Spinal cord (tissue), 10 donors: ENCODE measurements at places on chromosomes 12 and 14. TPM values are rescaled to one million over a fixed set of nuclear protein-coding genes. Genes with fewer than 3 reads are reported as not detected.

DNA sequence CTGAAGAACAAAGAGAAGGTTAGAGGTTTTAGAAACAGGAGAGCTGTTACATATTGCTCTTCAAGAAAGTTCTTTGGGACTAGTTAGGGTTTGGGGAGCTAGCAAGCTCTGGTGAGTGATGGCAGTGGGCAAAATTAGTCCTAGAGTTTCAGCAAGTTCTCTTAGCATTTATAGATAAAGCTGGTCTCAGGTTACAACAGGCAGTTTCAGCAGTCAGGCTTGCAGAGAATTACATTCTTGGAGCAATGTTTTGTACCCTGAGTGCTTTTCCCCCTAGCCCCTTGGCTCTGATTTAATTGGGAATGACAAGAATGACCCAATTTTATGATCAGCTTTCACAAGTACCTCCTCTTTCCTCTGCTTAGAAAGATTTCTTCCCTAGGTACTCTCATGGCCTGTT lies 21.4 kb upstream of the EID3 start:
- no peaks in the 10 kb centered on the region for H3K36me3 ChIP-seq
- no peak overlapping the region for H3K27ac ChIP-seq
- DNase-seq: no peak

DNA sequence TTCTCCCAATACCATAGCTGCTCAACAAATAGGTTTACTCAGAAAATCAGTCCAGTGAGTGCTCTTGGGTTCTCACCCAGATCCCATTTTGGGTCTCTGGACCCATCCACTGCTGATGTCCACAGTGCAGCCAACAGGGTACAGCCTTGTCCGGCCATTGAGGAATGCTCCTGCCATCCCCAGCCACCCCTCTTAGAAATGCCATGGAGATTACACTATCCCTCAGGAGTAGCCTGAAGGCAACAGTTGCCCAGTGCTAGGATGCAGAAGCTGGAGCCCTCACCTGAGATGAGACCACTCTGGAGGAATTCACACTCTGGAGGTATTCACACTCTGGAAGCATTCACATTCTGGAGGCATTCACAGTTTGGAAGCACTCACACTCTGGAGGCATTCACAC lies 958.8 kb upstream of the TMEM132C start:
- no peak overlapping the region for H3K4me3 ChIP-seq
- H3K27me3 ChIP-seq: no peaks in the 10 kb centered on the region
- DNase-seq: no peak
- H3K4me1 ChIP-seq: no peaks in the 10 kb centered on the region
- no peak overlapping the region for H3K27ac ChIP-seq

DNA sequence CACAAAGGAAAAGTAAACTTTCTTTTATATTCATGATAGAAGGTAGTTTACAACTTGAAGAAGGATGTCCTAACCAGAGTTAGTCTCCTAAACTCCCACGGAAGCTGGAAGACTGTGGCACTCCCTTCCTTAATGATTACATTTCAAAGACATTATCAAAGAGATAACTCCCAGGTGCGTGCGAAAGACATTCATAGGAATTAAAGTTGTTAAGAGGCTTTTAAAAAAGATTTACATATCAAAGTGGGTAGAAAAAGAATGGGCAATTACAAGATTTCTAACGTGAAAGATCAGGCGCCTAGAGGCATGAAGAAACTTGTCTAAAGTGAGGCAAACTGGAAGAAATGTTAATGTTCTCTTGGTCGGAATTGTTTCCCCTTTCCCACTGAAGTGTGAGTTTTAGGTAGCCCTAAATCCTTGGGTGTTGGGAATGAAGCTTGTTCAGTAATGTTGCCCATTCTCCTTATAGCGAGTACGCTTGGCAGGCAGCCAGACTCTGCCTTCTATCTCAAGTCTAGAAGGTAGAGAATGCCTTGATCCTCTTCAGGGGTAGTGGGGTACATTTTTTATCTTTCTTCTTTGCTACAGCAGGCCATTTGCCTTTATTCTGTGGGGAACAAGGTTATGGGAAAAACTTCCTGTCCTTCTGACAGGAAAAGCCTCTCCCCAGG lies 642.0 kb downstream of the SLC6A15 start:
- no peak overlapping the region for H3K27ac ChIP-seq
- no peak for DNase-seq
- no peaks in the 10 kb centered on the region for H3K4me1 ChIP-seq
- no peaks in the 10 kb centered on the region for H3K36me3 ChIP-seq
- H3K27me3 ChIP-seq: no peaks in the 10 kb centered on the region
- no peak overlapping the region for H3K4me3 ChIP-seq

DNA sequence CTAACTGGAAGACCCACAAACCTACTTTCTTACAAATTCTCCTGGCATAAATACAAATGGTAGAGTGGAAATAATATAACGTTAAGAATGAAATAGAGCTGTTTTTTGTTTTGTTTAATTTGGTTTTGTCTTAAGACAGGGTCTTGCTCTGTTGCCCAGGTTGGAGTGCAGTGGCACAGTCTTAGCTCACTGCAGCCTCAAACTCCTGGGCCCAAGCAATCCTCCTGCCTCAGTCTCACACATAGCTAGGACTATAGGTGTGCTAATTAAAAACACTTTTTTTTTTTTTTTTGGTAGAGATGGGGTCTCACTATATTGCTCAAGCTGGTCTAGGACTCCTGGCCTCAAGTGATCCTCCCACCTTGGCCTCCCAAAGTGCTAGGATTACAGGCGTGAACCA lies 4.1 kb upstream of the DHH start:
- H3K4me3 ChIP-seq: no peak overlapping the region
- DNase-seq: no peak
- H3K27me3 ChIP-seq: peaks cover 12% of the 10 kb centered on the region
- no peak overlapping the region for H3K27ac ChIP-seq
- peaks cover 24% of the 10 kb centered on the region for H3K4me1 ChIP-seq

DNA sequence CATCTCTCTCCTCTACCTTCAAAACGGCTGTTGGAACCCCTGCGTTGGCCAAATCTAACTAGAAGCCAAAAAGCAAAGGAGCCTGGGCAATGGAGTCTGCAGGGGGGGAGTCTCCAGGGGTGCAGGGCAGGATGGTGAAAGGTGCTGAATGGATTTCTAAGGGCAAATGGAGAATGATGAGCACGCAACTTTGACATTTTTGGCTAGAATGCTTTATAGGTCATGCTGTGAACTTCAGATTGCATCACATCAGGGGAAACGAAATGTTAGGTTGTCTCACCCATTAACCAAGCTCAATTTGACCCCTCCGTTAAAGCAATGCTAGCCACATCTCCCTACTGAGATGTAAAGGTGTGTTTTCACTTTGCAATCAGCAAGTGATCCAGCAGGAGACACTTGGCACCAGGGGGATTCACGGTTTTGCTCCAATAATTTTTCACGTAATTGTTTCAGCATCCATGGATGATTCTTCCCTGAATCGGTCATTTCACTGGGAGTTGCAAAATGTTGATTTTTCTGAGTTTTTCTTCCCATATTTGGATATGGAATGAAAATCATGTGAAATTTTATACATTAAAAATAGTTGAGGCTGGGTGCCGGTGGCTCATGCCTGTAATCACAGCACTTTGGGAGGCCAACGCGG lies 78.0 kb upstream of the MDM1 start:
- DNase-seq: no peak
- H3K27ac ChIP-seq: no peak overlapping the region
- no peaks in the 10 kb centered on the region for H3K27me3 ChIP-seq
- H3K4me1 ChIP-seq: peaks cover 8% of the 10 kb centered on the region
- no peak overlapping the region for H3K4me3 ChIP-seq

- peaks cover 5% of the 10 kb centered on the region for H3K4me1 ChIP-seq
- H3K27me3 ChIP-seq: no peaks in the 10 kb centered on the region
Measured at GRCh38 chr12:92539976-92540781, 162.6 kb upstream of the PLEKHG7 start.

- no peaks in the 10 kb centered on the region for H3K27me3 ChIP-seq
- H3K27ac ChIP-seq: no peak overlapping the region
- no peaks in the 10 kb centered on the region for H3K36me3 ChIP-seq
- peaks cover 5% of the 10 kb centered on the region for H3K4me1 ChIP-seq
- H3K4me3 ChIP-seq: no peak overlapping the region
Measured at GRCh38 chr12:96078231-96079135, 43.1 kb upstream of the LTA4H start.

DNA sequence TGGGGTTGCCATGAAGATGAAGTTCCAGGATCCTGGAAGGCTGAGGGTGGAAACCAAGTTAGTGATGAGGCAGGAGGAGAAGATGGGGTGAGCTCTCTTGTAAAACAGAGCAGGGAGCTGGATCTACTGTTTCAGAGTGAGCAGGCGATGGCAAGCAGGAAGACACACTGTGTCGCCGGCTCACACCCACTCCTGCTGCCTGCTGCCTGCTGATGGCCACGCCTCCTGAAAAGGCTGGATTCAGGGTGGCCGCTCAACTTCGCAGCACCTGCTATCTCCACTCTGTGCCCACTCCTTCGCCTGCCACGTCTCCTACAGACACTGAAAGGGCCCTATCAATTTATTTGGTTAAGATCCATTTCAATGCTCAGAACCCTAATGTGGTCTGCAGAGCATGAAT lies 96.1 kb downstream of the RBM19 start:
- no peak for DNase-seq
- no peaks in the 10 kb centered on the region for H3K27me3 ChIP-seq
- no peak overlapping the region for H3K4me3 ChIP-seq
- H3K4me1 ChIP-seq: no peaks in the 10 kb centered on the region

- peaks cover 13% of the 10 kb centered on the region for H3K4me1 ChIP-seq
- H3K36me3 ChIP-seq: no peaks in the 10 kb centered on the region
- H3K27ac ChIP-seq: no peak overlapping the region
- H3K27me3 ChIP-seq: peaks cover 29% of the 10 kb centered on the region
- no peak for DNase-seq
Measured at GRCh38 chr14:33954016-33954598, 3.2 kb upstream of the EGLN3 start.

GRCh38 chr12:8989413-8989812 lies at the start of gene KLRG1:
Gene KLRG1 (plus strand): TSS chr12:8989546. CDS start chr12:8989636, 90 bp downstream.
- no peaks in the 10 kb centered on the region for H3K4me1 ChIP-seq
- H3K4me3 ChIP-seq: no peak within 1 kb of the TSS
- H3K27ac ChIP-seq: no peak within 1 kb of the TSS
- H3K36me3 ChIP-seq: no peaks in the 10 kb centered on the region
- no peak for DNase-seq

GRCh38 chr12:49627752-49628360 lies 4.5 kb downstream of the PRPF40B start:
- H3K27ac ChIP-seq: no peak overlapping the region
- no peak for DNase-seq
- no peak overlapping the region for H3K4me3 ChIP-seq
- no peaks in the 10 kb centered on the region for H3K27me3 ChIP-seq
- peaks cover 5% of the 10 kb centered on the region for H3K4me1 ChIP-seq

DNA sequence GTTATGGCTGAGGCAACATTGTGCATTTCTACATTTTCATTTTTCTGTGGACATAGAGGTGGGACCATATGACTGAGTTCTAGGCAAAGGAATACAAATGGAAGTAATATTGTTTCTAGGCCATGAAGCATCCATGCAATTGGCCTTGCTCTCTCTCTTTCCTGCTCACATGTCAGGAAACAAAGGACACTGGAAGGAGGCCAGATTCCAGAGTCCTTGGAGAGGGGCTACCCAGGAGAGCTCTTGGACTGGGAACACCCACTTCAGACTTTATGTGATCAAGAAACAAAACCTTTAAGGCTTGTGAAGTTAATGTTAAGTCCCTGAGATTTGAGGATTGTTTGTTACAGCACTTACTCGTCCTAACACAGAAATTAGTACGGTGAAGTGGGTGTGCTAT lies 32.8 kb downstream of the PDZRN4 start:
- no peak overlapping the region for H3K27ac ChIP-seq
- no peaks in the 10 kb centered on the region for H3K4me1 ChIP-seq
- H3K36me3 ChIP-seq: no peaks in the 10 kb centered on the region
- H3K4me3 ChIP-seq: no peak overlapping the region
- H3K27me3 ChIP-seq: no peaks in the 10 kb centered on the region
- no peak for DNase-seq

- H3K4me1 ChIP-seq: no peaks in the 10 kb centered on the region
- no peak overlapping the region for H3K4me3 ChIP-seq
- H3K27ac ChIP-seq: no peak overlapping the region
- H3K27me3 ChIP-seq: no peaks in the 10 kb centered on the region
- no peak for DNase-seq
- H3K36me3 ChIP-seq: no peaks in the 10 kb centered on the region
Measured at GRCh38 chr12:18468246-18469075, 207.1 kb downstream of the PIK3C2G start.

BMP4 gene
- total RNA-seq: 62.8 TPM

RNU4-1 gene
- total RNA-seq: under 0.01 TPM

RPS29 gene
- 808 TPM for total RNA-seq

SLC6A15 gene
- total RNA-seq: 11.0 TPM

KRT75 gene
- total RNA-seq: 0.06 TPM

CCNB1IP1 gene
- 55.7 TPM for total RNA-seq

DAAM1 gene
- 32.9 TPM for total RNA-seq

WNT1 gene
- not detected for total RNA-seq

TPH2 gene
- total RNA-seq: 0.11 TPM

NT5DC3 gene
- total RNA-seq: 13.9 TPM
